Naive B cell (primary cell): ENCODE measurements at places on chromosomes 5 and 9. TPM values are rescaled to one million over a fixed set of nuclear protein-coding genes. Genes with fewer than 3 reads are reported as not detected.

The SPINK6 gene
- polyA plus RNA-seq: not detected

The SIT1 gene
- polyA plus RNA-seq: 73.5 TPM

The PFDN1 gene
- polyA plus RNA-seq: 153 TPM

The PDZD2 gene
- polyA plus RNA-seq: 0.06 TPM

The CHSY3 gene
- not detected for polyA plus RNA-seq
